Stimulated activated CD8-positive, alpha-beta memory T cell treated with anti-CD3 and anti-CD28 coated beads, Interleukin-12 subunit alpha, Interleukin-12 subunit beta, amount 100 ng/mL, for 4 hours (primary cell): ENCODE measurements at places on chromosomes 7 and 10.

DNA sequence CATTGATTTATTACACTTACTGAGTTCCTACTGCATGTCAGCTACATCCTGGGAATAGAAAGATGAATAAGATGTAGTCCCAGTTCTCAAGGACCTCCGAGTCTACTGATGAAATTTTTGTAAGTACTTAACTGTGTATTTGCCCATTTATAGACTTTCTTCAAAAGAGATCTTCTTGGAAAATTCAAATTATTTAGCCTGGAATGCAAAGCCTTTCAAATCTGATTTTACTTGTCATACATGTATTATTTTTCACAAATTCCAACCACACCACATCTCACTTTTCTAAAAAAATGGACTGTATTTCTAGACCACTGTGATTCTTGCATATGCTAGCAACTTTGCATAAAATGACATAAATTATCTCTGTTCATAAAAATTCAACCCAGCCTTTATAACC lies 581.3 kb downstream of the ATRNL1 start:
- DNase-seq: no peak

GRCh38 chr7:47401611-47402570 lies 180.0 kb downstream of the TNS3 start:
- no peak for DNase-seq

GRCh38 chr7:99375070-99375807 lies 709 bp downstream of the ARPC1B start:
- DNase-seq: peak; percentile 50

DNA sequence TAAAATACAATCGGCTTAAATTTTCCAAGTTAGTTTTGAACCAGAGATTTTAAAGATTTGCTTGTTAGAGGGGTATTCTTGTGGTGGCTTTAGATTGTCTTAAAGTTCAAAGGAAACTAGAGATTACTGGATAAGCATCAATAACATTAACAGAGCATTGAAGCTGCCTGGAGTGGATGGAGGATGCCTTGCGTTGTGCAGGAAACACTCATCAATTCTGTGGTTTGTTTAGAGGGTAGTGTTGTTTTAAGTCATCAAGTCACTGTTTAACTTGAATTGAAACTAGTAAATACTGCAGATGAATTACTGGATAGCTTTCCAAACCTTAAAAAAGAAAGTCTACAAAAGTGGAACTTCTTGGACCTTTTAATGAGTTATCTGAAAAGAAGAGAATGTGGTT lies 218.6 kb downstream of the CELF2 start:
- DNase-seq: no peak

DNA sequence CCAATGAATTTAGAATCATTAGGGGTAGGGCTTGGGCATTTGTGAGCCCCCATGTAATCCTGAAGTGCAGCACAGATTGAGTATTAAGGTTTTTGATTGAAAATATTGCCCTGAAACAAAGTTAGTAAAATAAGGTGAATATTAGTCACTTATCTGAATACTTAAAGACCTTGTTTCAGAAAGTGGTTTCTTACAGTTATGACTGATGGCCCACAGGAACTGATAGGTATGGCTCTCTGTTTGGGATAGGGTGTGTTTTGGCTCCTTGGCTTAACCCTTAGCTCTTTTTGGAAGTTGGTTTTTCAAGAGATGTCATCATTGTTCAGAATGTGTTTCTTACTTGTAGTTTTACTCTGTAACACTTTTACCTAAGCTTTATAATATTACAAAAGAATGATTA lies 34.8 kb downstream of the MDFIC start:
- no peak for DNase-seq

- DNase-seq: no peak
These were observed 81.8 kb downstream of the MALSU1 start for GRCh38 chr7:23380961-23381360.

DNA sequence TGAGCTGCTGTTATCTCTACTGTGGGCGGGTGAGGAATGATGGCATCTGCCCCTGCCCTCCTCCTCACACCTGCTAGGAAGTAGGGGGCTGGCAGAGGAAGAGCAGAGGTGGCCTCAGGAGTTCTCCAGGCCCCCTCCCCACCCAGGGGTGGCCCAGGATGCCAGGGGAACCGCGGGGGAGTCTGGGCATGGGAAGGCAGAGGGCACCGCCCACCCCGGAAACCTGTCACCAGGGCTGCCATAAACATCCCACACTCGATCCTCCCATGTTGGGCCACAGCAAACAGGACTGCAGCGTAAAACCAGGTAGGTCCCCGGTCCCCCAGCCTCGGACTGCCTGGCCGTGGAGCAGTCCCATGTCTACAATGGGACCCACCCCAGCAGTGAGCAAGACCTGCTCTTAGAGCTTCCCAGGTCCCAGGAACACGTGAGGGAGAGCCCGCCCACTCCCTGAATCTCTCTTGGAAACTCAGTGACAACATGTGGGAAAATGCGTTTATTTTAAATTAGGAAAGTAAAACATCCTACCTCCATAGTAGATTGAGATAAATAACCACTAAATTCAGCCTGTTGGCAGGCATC lies 23.4 kb downstream of the EBF3 start:
- DNase-seq: no peak

DNA sequence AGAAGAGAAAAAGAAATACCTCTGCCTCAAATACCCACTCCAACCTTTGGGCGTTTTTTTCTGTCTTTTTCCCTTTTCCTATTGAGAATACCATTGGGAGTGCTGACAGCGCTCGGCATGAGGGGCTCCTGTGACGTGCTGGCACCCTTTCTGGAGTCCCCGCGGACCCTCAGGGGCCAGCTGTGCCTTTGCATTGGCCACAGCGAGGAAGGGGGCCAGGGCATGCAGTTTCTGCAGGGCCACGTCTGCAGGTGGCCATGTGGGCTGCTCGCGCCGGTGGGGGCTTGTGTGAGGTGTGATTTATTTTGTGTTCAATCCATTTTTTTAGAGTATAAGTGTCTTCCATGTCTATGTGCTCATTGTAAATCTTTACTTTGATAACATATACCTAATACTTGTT lies 57.4 kb downstream of the INPP5A start:
- no peak for DNase-seq

GRCh38 chr7:30313348-30313747 lies 29.0 kb downstream of the ZNRF2 start:
- no peak for DNase-seq

DNA sequence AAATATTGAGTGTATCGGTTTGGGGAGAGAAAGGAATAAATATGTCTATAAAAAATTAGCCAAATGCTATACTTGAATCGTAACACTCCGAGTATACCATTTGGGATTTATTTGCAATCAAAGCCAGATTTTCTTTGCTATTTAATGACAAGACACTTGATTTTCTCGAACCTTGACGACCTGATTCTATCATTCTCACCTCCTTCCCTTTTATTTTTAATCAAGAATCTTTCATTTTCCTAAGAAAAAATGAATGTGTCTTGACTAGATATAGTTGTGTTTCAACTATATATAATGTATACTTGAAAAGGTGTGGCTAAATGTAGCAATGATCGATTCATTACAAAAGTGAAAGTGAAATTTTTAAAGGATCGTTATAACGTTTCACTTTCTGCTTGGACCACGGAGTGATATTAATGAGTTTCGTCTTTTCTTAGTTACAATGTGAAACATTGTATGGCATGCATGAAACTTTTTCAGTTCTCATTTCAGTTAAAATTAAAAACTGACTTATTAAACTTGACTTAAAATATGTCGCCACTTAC lies 562 bp downstream of the NUB1 start:
- DNase-seq: no peak

- no peak for DNase-seq
These were observed 932 bp downstream of the NYAP1 start for GRCh38 chr7:100484673-100485045.

- no peak for DNase-seq
These were observed 17.3 kb downstream of the CLRN3 start for GRCh38 chr10:127875449-127875765.

GRCh38 chr7:85851571-85852193 lies 664.8 kb upstream of the SEMA3D start:
- no peak for DNase-seq

GRCh38 chr10:14366760-14367159 lies 36.0 kb upstream of the FRMD4A start:
- no peak for DNase-seq

DNA sequence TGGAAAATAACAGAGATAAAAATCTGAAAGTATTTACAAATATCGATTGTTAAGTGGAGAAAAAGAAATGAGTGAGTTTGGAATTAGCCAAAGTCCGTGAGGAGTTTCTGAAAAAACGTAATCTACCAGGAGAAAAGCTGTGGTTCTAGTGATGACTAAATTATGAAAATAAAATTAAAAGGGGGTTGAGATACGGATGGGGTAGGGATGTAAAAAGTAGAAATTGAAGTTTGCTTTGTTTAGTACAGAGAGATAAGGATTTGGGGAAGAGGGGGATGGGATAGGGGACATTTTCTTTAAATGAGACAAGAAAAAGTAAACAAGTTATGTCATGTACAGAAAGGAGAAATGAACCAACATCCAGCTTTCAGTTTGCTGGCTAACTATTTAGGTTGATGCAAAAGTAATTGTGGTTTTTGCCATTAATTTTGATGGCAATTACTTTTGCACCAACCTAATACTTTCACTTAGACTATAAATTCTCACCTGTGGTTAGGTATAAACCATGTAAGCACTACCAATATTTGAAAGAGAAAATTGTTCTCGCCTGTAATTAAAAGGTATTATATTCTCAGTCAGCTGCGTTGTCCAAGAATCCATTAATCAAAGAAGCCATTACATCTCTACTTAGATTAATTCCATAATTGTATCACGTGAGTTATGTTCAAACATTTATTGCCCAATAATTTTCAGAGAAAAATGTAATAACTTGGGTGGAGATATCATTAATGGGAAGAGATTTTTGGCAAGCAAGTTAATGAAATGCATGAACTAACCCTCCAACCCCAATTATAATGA lies 143.0 kb upstream of the NRP1 start:
- DNase-seq: no peak

DNA sequence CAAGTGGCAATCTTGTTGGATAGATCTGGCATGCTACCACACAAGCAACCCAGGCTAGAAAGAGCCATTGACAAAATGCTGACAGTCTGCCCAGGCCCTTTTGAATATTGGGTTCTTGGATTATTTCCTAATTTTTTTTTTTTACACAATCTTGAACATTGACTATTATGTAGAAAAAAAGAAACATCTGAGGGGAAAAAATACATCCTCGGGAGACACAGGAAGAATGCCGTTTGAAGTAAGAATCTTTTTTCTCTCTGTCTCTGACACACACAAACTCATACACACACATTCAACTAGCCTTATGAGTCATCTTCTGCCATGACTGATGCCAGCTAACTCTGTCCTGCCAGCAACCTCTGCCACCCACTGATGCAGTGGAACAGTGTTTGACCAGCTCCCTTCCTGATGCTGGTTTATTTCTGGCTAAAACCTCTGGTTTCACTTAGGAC lies 47.2 kb downstream of the SORBS1 start:
- no peak for DNase-seq

GRCh38 chr10:30897048-30897447 lies 134.6 kb downstream of the ZNF438 start:
- no peak for DNase-seq

GRCh38 chr10:32065856-32066255 lies 9.6 kb upstream of the KIF5B start:
- no peak for DNase-seq

GRCh38 chr7:151286148-151286547 lies 37.7 kb upstream of the SMARCD3 start:
- no peak for DNase-seq

DNA sequence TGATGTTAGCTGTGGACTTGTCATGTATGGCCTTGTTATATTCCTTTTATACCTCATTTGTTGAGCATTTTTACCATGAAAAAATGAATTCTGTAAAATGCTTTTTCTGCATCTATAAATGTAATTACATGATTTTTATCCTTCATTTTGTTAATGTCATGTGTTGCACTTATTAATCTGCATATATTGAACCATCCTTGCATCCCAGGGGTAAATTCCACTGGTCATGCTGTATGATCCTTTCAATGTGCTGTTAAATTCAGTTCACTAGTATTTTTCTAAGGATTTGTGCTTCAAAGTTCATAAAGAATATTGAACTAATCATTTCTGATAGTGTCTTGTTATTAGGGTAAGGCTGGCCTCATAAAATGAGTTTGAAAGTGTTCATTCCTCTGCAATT lies 31.9 kb upstream of the AHR start:
- no peak for DNase-seq

DNA sequence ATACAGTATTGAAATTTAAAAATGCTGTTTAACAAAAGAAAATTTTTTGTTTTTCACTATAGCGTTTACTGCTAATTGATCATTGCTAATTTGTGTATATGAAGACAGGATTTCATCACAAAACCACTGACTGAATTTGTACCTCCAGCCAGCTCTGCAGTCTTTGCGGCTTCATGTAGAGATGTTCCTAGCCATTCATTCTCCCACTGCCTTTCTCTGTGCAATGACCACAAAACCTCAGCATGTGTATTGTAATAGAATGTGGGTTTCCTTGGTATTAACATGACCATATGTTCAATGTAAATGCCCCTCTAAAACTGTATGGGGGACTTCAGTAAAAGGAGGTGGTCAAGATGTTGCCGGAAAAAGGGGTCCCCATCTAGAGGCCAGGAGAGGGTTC lies 81.1 kb upstream of the STEAP1B start:
- no peak for DNase-seq

DNA sequence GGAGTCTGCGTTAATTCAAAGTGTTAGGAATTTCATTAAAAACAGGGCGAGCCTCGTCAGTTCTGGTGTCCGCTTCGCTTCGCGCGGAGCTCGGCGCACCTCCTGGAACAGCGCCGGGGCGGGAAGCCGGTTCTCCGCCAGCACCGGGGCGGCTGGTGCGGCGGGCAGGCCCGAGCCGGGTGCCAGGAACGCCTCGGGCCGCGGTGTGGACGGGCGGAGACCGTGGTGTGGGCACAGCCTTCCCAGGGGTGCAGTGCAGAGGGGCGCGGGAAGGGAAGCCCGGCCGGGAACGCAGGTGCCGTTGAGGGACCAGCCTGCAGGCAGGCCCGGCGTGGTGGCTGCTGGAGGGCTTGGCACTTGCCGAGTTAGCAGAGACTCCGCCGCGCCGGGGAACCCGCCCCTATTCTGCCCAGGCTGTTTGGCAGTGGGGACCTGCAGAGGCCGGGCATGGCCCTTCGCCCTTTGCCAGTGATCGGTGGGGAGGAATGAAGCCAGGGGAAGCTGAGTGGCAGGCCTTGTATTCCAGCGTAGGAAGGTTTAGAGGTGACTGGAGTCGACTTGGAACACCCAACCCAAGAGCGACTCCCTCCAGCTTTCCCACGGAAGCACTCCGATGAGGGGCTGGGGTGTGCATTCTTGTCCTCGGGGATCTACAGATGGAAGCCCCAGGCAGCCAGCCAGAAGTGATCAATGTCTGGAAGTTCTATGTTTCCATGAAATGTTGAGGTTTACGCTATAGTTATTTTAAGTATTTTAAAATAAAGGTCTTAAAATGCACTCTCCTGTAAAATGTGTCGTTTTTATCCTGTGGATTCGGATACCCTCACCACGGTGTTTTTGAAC lies 945 bp upstream of the RHEB start:
- peak; percentile 22 for DNase-seq

- no peak for DNase-seq
These were observed 17.7 kb upstream of the GTPBP4 start for GRCh38 chr10:970311-971149.
